ENCODE measurements at places on chromosomes 7 and 10.

DNA sequence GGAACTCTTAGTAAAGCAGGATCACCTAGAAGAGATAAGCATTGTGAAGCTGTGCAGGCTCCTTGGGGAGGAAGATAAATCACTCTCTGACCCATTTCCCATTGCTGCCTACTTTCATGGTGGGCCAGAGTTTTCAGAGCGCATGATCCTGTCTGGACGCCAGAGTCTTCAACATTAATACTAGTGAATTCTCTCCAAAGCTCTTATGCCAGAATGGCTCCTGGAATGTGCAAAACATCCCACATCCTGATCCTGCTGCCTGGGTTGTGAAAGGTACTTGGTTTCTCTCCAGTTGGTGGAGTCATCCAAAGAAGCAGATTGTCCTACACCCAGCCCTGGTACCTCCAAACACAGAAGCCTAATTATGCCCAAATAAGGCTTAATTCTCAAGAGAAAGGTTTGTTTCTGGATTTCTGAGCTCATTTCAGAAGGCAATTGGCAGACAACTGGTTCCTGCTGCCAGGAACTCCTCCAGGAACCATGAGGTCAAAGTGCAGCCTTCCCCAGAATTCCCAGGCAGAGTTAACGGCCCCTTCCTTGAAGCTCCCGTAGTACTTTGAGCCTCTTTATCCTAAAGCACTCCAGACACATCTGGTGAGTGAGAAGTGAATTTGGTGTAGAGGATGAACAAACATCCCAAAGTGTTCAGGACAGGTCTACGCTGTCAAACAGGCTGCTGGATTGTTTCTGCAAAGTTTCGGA is 495.2 kb downstream of the PLXNA4 start:
- DNase-seq = no peak

DNA sequence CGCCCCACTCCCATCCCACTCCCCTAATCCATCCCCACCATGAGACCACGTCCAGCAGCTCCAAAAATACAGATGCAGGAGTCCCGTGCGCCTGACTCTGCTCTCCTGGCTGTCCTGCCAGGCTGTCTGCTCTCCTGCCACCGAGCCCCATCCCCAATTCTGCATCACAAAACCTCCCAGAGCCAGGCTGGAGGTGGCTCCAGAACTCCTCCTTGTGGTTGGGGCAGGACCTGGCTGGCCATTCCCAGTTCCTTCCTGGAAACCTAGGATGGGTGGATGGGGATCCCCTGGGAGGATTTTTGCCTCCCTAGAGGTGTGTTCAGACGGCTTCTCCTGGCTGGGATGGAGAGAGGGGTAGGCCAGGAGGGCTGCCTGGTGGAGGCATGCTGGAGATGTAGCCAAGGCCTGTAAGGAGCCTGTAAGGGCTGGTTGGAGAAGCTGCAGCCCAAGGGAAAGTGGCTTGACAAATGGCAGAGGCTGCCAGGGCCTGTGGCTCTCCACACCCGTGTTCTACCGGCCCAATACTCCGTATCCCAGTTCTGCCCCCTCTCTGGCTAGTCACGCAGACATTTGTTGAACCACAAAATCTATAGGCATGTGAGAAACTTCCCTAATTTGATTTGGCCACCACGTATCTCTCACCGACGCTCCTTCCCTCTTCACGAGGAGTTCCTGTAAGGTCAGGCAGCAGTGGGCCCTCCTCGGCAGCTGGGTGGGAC is 99.3 kb downstream of the ARHGAP22 start:
- DNase-seq = no peak

- DNase-seq = no peak
Observed at GRCh38 chr10:59037018-59037389, 139.4 kb upstream of the PHYHIPL start.

- DNase-seq = no peak
Observed at GRCh38 chr7:112067632-112068540, 138.3 kb downstream of the DOCK4 start.

- DNase-seq = no peak
Observed at GRCh38 chr10:121027371-121027770, 176.2 kb downstream of the WDR11 start.

GRCh38 chr10:83682414-83682813 is 456.9 kb upstream of the GHITM start:
- DNase-seq = no peak

DNA sequence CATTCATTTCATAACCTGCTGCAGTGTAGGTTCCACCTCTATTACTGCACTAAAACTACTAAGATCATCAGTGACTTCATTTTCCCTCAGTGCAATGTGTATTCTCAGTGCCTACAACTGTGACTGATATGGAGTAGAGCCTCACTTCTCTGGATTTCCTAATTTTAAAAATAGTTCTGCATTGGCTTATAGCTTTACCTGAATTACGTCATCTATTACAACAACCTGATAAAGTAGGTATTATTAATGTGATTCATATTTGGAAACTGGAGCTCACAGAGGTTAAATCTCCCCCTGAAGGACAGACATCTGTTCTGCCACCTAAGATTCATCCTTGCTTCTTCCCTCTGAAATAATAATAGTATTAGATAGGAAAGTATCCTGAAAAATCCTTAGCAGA is 70.9 kb upstream of the NOBOX start:
- no peak for DNase-seq

DNA sequence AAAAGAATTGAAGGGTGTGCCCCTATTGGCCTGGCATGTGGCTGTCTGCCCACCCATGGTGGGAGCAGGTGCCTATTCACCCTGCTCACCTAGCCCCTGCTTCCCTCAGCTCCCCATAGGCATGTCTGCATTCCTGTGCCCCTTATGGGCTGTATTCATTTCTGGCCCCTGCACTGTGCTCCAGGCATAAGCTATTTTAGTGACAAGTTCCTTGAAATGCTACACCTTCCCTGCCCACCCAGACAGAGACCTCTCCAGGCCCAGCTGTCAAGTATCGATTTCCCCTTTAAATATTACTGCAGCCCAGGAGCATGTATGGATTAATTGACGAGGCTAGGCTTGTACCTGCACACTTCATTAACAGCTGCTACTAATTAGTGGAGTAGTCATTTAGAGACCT is 235.4 kb downstream of the RPS24 start:
- DNase-seq = no peak

GRCh38 chr10:132556994-132557441 is 19.4 kb downstream of the INPP5A start:
- no peak for DNase-seq

DNA sequence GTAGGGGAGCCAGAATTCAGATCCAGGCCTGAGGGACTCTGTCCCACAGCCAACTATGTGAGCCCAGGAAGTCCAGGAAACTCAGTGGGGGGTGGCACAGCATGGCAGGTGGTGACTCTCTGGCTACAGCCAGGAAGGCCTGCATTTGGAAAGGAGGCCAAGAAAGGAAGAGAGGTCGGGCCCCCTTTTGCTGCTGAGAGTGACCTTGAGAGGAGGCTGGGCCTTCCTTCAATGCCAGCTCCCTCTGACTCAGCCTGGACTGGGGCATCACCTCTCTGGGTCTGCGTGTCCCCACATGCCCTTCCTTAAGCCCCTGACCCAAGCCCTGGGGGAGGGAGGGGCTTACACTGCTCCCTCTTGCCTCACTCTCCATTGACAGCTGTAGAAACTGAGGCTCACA is 6.4 kb upstream of the MYL10 start:
- no peak for DNase-seq

DNA sequence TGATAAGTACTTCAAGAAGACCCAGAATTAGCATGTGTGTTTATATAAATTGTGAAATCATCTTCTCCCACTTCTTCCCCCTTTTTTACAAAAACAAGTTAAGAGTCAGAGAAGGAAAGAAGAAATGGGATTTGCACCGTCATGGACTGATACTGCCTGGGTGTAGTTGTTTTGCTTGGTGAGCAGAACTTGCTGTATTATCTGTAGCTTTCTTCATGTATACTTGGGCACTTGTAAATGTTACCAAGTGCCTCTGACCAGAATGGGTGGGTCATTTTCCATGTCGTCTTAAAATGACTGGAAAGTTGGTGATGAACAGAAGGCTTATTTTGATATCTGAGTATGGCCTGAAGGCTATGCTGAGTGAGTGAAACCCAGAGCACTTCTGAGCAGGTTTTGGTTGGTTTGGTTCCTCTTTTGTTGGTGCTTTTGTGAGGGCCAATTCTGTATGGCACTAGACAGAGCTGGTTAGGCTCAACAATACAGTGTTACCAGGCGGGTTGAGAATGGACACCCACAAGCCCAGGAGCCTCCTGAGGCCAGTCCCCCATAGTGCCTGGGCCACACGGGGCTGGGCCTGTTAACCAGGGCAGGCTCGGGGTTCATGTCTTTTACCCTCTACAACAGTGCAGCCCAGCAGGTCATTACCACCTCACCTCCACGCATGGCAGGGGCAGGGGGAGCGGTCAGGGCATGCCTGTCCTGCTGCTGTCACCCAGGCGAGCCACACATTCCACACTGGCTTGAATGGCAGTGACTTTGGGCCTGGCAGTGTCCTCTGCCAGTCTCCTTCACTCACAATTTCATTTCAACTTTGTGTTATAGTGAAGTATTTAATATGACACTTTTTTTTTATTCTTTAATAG is 115.1 kb downstream of the CCNY start:
- DNase-seq = no peak

GRCh38 chr10:102965311-102965851 is 47.3 kb downstream of the CNNM2 start:
- DNase-seq = no peak

DNA sequence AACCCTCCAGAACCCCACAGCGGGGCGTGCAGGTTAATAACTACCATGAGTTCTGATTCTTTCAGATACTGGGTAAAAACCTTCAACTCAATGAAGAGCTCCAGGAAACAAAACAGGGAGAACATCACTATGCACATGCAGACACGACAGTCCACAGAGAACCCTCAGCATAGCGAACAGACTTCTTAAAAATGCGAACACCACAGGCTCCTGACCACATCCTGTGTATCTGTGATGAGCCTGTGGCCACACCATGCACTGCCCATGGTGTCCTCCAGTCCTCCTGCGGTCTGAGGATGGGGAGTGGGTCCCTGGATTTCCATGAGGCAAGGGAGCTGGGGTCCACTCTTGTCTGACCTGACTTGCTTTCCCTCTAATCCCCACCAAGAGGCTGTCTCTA is 107.2 kb downstream of the COBL start:
- no peak for DNase-seq
